Brain (organoid and tissue), 16 donors: ENCODE measurements at places on chromosomes 16 and 17. TPM values are rescaled to one million over a fixed set of nuclear protein-coding genes. Genes with fewer than 3 reads are reported as not detected.

- peak; percentile 71 for DNase-seq
These were observed 449.5 kb upstream of the PSMD7 start for GRCh38 chr16:73847090-73847489.

- DNase-seq, result no peak
These were observed 5.8 kb upstream of the MT1B start for GRCh38 chr16:56645838-56646237.

GRCh38 chr16:11603331-11603750 is 16.6 kb upstream of the LITAF start:
- no peak for DNase-seq

- DNase-seq, result no peak
These were observed 8.2 kb upstream of the CLTC start for GRCh38 chr17:59611503-59611902.

DNA sequence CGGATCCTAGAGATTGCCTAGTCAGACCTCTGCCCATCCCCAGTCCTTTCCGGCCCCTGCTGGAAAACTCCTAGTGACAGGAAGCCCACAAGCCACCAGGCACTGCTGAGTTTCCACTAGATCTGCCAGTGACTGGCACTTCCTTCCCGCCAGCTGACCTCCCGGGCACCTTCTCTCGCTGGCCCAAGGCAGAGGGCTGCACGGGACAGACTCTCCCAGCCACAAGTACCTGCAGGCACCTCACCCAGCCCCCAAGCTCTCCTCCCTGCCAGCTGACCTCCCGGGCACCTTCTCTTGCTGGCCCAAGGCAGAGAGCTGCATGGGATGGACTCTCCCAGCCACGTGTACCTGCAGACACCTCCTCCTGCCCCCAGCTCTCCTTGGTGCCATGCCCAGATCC is 66.3 kb upstream of the DOC2B start:
- no peak for DNase-seq

DNA sequence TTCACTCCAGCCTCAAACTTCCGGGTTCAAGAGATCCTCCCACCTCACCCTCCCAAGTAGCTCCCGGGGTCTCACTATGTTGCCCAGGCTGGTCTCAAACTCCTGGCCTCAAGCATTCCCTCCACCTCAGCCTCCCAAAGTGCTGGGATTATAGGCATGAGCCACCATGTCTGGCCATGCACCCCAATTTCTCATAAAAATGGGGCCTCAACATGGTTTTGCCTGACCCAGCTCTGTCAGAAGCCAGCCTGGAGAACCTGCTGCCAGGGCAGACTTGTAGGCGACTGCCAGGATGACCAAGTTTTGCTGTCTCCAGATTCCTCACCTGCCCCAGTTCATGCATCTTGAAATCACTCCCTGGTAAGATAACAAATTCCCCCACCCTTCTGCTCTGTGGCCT is 82.9 kb downstream of the AIPL1 start:
- no peak for DNase-seq

- no peak for DNase-seq
These were observed 18.2 kb upstream of the CBFA2T3 start for GRCh38 chr16:88995194-88995593.

DNA sequence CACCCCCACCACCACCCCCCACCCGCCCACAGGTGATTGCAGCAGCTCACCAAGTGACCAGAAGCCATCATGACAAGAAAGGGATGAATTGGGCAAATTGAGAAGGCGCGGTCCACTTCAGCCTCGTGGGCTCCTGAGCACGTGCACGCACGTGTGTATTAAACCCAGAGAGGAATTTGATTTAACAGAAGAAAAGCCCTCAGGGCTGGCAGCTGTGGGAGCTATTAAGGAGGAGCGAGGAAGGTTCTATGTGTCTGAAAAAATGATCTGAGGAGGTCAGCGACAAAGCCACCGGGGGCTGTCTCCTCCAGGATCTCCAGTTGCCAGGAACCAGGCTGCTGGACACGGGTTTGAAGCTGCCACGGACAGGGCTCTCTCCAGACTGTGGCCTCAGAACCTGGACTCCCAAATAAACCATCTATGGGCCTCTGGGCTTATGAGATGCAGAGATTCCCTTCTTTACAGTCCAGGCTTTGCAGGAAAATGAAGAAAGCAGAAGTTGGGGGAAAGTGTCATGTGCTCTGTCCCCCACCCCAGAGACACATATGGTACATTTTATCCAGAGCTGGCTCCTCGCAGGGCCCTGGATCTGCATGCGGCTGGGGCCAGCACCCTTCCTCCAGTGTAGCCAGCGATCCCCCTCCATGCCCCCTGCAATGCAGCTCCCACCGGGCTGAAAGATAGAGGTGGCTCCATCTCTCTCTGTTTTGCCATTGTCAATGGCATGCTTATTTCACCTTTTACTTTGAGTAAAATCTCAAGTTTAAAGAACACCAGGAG is 219.7 kb upstream of the RPL38 start:
- DNase-seq, result no peak

DNA sequence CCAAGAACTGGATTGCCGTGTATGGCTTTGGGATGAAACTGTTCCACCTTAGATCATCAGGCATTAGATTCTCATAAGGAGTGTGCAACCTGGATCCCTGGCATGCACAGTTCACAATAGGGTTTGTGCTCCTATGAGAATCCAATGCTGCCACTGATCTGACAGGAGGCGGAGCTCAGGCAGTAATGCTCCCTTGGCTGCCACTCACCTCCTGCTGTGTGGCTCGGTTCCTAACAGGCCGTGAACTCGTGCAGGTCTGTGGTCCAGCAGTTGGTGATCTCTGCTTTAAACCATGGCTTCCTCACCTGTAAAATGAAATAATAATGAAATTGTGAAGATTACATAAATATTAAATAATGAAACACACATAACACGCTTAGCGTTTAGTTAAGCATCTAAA is 45.5 kb upstream of the FBXO47 start:
- no peak for DNase-seq

- no peak for DNase-seq
These were observed 2.0 kb downstream of the FASN start for GRCh38 chr17:82095777-82096708.

CFAP119 gene
- 13.4 TPM for polyA plus RNA-seq

EXOC3L1 gene
- 3.0 TPM for polyA plus RNA-seq

CAMKK1 gene
- polyA plus RNA-seq, result 21.9 TPM

DHRS11 gene
- polyA plus RNA-seq, result 27.1 TPM

CD300LB gene
- not detected for polyA plus RNA-seq

AGRP gene
- polyA plus RNA-seq, result 0.49 TPM

SLC13A2 gene
- not detected for polyA plus RNA-seq

NME3 gene
- polyA plus RNA-seq, result 65.0 TPM
